D341Med (cell line): ENCODE measurements at places on chromosomes 3 and 15.

DNA sequence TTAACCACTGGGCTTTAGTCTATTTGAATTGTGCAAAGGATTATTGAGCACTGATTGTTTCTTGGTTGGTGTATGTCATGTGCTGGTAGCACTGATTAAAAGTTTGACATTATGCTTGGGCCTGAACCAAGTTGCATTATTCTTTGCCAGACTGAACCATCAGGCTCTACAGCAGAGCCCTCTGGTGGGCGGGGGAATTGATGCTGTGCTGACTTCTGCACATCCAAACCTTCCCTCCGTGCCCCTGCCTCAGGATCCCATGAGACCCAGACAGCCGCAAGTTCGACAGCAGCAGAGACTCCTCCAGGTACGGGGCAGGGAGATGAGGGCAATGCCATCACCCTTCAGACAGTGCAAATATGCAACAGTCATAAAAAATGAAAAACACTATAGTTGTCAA lies 28.4 kb upstream of the P2RY12 start:
- peak; percentile 43 for DNase-seq

DNA sequence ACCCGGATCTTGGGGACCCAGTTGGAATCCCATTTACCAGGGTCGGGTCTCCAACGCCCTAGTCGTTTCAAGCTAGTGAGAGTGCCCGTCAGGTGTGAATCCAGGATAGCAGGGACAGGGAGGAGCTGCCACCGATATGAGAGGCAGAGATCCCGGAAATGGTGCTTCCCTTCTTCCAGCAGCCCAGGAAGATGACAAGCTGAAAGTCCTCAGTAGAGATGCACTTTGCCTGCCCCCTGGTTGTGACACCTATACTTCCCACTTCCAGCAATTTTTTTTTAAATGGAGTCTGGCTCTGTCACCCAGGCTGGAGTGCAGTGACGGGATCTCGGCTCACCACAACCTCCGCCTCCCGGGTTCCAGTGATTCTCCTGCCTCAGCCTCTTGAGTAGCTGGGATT lies 503.0 kb downstream of the NTRK3 start:
- DNase-seq, result no peak

DNA sequence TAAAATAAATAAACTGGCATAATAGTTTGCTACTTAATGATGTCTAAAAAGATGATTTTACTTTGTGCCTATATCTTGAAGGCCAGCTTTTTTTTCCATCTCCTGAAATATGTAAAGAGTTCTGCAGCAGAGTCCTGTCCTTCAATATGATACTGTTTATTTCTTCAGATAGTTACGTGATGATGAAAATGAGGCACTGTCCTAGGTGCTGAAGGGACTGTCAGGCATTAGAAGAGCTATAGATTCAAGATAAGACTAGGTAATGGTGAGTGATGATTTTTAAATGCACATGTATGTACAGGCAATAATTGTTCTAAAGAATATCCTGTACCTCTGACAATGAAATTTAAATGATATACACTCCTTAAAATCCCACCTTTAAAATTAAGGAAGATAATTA lies 326.9 kb upstream of the DNAJC19 start:
- no peak for DNase-seq

GRCh38 chr15:40925863-40926658 lies 3.1 kb upstream of the DLL4 start:
- no peak for DNase-seq

GRCh38 chr3:10015461-10015904 lies 10.8 kb upstream of the FANCD2 start:
- DNase-seq, result no peak

DNA sequence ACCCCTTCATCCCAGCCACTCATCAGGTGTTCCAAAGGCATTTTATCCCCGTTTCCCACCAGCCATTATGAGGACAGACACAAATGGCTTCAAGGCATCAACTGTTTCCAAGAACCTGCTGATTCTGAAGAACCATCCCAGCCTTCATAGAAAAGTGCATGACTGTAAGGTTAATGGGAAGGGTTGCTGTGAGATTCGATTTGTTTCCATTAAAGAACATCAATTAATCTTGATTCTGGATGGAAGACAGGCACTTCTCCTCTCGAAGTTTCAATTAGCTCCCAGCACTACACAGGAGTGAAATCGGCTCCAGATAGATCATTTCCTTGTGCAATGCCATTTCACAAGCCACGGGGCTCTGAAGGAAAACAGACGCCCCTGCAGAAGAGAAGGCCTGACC lies 25.8 kb downstream of the SRGAP3 start:
- DNase-seq, result no peak

DNA sequence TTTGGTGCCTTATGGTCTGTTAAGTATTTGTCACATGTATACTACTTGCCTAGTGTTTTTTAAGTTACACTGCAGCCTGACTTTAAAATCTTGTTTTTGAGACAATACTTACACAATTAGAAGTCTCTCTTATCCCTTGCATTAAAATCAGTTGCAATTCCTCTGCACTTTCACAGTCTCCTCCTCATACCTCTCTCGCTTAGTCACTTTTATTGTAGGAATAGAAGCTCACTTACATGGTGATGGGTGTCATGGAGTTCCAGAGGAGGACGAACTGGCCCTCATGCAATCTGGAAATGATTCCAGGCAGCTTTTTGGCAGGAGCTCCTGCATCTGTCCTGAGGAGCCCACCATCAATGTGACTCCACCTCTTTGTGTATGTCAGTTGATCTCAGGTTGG lies 238.4 kb upstream of the TBC1D5 start:
- no peak for DNase-seq

GRCh38 chr15:40235201-40235885 lies 3.5 kb upstream of the PAK6 start:
- no peak for DNase-seq

DNA sequence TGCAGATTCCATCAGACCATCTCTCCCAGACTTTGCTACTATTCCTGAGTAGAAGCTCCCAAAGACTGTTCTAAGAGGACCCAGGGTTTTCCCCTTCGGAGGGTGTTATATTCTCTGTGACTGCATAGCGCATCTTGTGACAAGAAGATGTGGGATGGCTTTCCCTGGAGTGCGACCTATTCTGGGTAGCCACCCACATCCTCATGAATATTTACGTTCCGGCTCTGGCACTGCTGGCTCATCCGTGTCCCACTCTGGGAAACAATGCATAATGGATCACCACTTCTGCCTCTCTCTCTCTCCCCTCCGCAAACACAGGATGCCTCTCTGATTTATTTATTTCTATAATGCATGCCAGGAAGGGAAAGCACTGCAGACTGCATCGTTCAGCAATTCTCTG lies 166.1 kb downstream of the PYDC2 start:
- DNase-seq, result no peak
